ENCODE measurements at places on chromosomes 3 and 15.

DNA sequence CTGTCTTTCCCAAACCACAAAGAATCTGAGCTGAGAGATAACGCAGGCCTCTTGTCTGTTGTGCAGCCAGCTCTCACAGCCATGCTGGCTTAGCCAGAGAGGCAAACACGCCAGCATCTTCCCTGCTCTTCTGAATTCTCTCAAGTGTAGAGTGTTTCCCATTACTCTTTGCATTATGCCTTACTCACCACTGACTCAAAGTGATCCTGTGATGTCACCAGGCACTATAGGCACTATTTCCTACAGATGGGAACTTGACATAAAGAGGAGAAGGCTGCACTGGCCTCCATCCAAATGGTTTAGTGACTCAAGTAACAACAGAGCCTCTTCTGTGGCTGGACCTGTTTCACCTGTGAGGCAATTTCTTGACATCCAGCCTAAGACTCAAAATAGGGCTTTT is 44.4 kb downstream of the PDZRN3 start:
- peak; percentile 95 for DNase-seq

DNA sequence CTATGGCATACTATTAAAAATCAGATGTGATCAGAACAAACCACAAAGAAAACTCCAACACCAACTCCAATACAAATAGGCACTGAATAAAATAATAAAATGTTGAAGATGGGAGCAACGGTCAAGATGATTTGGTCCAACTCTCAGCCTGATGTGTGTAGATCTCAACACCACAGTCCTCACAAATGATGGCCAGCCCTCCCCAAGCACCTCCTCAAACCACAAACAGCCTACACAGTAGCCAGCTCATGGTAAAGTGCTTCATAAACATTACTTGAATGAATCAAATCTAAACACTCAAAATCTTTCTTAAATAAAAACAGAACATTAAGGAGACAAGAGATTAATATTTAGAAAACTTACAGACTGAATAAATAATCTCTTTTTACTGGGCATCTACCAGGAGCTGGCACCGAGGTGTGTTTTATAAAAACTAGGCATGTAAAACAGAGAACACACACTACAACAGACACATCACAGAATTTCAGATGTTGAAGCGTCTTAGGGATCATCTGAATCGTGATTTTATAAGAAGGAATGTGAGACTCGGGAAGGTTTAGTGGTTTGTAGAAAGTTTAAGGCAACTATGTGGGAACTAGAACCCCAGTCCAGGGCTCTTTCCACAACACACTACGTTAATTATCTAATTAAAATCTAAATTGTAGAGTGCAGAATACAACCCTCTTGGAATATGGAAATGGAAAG is 102.4 kb downstream of the MYLK start:
- no peak for DNase-seq

DNA sequence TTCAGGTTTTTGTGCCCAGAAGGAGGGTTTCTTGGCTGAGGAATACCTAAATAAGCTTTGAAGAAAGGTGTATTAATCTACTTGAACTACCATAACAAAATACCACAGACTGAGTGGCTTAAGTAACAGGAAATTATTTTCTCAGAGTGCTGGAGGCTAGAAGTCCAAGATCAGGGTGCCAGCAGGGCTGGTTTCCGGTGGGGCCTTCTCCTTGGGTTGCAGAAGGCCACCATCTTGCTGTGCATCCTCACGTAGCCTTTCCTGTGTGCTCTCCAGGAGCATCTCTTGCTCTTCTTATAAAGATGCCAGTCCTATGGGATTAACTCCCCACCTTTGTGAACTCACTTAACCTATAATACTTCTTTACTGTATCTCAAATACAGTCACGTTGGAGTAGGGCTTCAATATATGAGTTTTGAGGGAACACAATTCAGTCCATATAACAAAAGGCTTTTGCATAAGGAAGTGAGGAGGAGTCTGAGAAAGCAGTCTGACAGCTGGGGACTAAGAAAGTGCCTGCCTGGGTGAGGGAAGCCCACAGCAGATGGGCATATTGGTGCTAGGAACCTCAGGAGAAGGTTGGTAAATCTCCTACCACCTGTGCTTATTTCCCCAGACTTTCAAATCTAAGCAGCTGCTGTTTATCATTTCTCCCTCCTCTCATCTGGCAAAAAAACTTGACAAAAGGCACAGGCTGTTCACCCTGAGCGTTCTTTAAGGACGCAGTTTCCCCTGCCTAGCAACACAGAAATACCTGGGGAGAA is 89.6 kb upstream of the CBLB start:
- DNase-seq: no peak

- no peak for DNase-seq
These were observed 3.2 kb downstream of the ALAS1 start for GRCh38 chr3:52200981-52201679.

DNA sequence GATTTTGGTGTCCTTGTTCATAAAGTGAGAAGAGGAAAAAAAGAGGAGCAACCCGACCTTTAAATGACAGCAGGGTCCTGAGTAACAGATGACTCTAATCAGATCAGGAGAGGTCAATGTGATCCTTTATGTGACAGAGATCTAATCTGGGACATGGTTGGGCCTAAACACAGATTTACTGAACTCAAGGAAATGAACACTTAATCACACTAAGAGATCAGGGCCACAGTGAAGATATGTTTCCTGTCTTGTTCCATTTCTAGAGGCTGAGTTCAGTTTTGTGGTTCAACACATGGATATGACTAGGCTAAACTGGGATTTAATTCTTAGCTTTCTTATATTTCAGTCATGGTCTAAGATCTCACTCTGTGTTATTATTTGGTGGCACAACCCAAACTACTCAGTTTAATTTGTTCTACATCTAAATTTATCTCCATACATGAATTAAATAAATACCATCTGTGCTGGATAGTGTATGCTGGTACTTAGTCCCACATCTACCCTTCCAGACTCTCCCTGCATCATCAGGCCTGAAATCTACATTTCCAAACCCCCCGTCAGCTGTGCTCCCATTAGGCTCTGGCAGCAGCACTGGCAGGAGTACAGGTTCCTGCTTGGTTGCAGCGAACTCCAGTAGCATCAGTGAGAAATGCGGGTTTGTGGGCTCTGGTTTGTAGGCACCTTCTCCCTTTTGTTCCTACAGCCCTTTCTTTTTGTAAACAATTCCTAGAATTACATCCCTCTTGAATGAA is 22.6 kb downstream of the SFMBT1 start:
- no peak for DNase-seq

DNA sequence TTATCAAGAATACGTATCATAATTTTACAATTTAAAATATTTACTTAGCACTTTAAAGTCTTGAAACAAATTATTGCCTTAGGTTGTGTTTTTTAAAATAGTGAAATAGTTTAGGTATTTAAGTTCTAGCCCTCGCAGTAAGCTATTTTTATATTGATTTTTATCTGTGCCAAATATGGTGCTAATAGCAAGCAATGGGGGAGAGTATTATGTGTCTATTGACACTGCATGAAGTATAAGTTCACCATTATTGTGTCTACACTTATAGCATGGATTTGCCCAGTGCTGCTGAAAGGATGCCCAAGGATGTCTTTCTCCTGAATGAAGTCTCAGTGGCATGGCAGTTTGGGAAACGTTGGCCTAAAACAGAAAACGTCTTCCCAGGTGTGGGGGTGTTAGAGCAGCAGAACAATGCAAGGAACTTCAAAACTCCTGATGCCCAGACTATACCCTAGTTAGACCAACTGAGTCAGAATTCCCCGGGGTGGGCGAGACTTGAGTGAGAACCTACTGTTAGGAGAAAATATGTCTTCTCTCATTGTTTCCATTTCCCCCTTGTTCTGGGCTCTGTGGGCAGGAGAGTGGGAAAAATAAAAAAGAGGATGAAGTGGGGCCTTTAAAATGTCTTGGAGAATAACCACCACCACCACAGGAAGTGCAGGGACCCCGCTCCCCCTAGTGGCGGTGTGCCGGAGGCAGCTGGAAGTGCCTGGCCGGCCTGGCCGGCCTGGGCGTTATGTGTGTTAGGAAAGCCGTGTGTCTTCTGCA is 104.2 kb upstream of the SLC7A14 start:
- DNase-seq: no peak

- no peak for DNase-seq
These were observed 165.4 kb upstream of the AGTR1 start for GRCh38 chr3:148532326-148532725.

DNA sequence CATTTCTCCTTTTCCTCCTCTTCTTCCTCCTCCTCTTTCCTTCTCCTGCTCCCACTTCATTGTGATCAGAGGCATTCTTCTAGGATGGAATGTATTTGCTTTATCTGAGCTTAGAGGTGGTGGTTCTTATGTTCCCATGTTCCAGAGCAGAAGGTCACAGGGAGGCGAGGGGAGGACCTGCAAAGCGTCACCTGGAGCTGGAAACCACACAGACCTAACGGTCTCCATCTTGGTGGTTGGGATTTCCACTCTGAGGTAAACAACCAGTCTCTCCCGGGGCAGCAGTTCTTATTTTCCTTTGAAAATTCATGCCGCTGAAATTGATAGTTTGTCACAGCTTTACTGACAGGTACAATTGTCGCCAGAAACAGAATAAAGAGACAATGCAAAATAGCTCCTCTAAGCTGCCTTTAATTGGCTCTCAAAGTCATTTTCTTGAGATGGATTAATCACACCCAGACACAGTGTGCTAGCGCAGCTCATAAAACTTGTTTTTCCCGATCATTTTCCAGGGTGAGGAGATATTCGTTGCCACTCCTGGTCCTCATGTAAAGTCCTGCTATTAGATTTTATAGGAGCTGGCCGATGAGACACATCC is 16.9 kb upstream of the AGBL1 start:
- DNase-seq: no peak

DNA sequence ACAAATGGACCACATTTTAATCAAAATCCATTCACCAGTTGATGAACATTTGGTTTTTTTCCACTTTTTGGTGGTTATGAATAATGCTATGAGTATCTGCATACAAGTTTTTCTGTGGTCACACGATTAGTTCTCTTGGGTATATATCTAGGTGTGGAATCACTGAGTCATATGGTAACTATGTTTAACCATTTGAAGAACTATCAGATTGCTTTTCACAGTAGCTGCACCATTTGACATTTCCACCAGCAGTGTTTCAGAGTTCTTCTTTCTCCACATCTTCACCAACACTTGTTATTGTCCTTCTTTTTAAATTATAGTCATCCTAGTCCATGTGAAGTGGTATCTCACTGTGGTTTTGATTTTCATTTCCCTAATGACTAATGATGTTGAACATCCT is 33.3 kb upstream of the ATG7 start:
- DNase-seq: peak; percentile 63

DNA sequence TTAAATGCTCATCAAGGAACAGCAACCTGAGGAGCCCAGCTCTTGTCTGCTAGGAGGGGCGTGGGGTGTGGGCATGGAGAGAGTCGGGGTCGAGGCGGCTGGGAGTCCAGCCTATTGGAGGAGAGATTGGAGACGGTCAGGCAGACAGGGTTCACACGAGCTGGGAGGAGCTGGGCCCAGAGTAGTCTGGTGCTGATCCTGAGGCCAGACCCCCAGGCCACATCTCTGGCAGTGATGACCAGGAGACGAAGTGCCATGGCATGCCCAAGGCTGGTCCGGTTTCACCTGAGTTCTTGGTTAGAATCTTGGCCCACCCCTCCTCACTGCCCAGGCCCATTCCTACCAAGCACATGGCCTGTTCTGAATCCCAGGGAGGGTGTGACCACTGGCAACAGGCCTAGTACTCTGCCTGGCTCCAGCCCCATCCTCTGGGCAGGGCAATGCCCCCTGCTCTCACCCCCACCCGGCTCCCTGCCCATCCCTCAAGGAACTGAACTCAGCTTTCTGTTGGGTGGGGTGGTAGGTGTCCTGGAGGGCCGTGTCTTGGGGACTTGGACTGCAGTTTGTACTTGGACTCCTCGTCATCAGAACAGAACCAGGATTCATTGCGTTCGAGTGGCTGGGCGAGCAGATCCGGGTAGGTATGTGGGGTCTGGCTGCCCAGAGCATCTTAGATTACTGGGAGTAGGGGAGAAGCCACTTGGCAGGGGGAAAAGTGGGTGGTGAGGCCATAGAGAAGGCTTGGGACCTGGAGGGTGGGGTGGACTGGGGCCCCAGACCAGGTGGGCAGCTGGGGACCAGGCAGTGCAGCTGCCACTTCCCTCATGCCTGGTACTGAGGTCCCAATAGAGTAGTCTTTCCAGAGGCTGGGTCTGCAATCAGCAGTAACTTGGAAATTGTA is 20.8 kb downstream of the SLC28A1 start:
- DNase-seq: no peak
